Stimulated activated CD8-positive, alpha-beta memory T cell treated with anti-CD3 and anti-CD28 coated beads, Interleukin-2, amount 100 ng/mL, for 1 hour (primary cell): ENCODE measurements at places on chromosomes 5 and 9.

DNA sequence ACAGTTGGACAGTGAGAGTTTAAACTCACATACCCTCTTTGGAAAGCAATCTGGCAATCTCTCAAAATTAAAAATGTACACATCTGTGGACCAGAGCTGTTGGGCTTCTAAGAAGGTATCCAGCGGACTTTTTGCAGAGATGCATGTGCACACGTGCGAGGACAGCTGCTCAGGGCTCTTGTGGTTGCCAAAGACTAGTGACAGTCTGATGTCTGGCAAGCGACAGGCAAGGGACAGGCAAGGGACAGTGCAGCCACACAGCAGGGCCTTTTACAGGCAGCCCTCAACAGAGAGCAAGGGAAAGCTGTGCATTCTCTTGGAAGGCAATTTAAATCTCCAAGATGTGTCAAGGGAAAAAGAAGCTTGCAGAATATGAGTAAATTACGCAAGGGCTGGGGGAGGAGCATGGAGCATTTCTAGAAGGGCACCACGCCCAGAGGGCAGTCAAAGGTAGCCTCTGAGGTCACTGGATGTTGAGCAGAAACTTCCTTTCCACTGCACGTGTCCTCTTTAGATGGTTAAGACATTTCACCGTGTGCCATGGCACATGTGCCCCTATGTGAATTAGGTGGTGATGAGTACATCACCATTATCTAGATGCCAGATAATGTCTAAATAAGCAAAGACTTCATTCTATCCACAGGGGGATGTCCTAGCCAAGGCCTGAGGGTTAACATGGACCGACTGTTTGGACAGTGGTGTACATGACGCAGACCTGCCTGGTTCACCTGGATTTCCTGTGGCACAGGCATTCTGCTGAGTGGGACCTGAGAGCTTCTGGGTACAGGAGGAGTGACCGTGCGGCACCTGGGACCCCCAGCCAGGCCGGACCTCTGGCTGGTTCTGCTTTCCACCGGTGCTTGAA is 9.1 kb downstream of the GFPT2 start:
- DNase-seq: no peak

DNA sequence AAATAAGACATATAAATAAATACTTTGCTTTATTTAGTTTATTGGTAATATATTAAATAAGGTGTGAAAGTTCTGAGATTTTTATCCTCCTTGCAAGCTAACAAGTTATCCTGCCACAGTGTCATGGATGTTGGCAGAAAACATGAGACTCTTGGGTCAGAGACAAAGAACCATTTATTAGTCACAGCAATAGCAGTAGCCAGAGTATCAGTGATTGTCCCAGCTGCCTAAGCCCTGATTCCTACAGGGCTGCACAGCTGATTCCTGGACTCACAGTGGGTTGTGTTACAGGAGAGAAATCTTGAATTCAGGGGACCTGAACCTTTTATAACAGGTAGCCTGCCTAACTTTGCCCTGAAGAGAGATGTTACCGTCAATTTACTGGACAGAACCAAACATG is 304.5 kb upstream of the ZNF608 start:
- no peak for DNase-seq

- DNase-seq: no peak
Observed at GRCh38 chr5:132749506-132749905, 2.3 kb downstream of the CCNI2 start.

DNA sequence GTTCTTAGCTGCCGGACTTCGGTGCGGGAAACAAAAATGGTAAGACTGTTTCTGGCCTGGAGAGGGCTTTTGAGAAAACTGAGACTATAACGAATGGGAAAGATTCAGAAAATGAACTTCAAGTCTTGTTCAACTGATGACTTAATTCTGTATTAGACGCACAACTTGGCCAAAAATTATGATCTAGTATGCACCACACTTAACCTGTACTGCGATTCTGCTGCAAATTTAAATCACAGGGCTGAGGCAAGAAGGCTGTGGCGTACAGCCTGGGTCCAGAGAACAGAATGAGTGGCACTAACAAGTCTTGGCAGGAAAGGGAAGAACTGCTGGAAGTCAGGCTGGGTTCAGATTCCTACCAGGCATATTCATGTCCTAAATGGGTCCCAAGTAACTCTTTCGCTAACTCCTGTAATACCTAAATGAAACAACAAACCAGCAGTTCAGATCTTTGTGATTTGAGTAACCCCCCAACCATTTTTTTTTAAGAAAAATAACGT is 781 bp upstream of the COL23A1 start:
- DNase-seq: no peak

GRCh38 chr5:165015547-165015946 is 1510.1 kb downstream of the MAT2B start:
- DNase-seq: no peak

GRCh38 chr5:123150089-123150488 is 61.0 kb downstream of the PRDM6 start:
- no peak for DNase-seq

- DNase-seq: no peak
Observed at GRCh38 chr5:8613078-8613685, 744.2 kb downstream of the MTRR start.

DNA sequence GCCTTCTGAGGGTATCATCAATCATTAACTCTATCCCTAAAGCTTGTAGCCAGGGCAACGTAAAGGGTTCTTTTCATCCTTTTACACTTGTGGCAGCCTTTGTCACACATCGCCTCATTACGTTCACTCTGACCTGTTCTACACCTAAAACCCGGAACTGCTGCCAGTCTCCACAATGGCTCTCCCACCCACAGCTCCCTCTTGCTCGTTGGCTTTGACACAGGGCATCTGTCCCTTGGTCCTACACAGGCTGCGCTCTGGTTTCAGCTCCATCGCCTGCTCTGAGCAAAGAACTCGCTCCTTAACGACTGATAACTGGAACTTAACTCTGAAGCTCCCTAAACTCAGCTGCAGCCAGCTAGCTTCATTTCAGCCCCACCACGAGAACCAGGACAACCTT is 112.8 kb upstream of the CTNND2 start:
- no peak for DNase-seq

- no peak for DNase-seq
Observed at GRCh38 chr9:130576176-130576575, 3.2 kb upstream of the FUBP3 start.

- DNase-seq: no peak
Observed at GRCh38 chr5:38515646-38516045, 40.8 kb downstream of the LIFR start.

- DNase-seq: no peak
Observed at GRCh38 chr5:53023969-53024368, 34.8 kb downstream of the ITGA2 start.

- DNase-seq: no peak
Observed at GRCh38 chr5:31706186-31706585, 67.3 kb downstream of the PDZD2 start.

DNA sequence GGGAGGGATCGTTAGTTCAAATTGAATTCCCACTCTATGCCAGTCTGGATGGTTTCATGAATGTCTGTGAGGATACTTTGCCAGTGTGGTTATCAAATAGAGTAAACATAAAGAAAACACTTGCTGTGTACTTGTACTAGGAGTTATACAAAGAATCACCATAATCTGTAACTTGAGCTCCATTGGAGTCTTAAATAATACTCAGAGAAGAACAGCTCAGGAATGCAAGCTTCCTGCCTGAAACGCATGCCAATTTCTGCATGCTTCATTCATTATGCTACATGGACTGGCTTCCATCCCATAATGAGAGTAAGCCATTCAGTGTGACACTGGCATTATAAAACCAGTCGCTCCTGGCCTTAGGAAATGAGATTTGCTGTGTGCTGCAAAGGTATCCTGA is 351.4 kb downstream of the SEMA5A start:
- DNase-seq: no peak

GRCh38 chr5:86684222-86684621 is 66.5 kb downstream of the COX7C start:
- DNase-seq: no peak

DNA sequence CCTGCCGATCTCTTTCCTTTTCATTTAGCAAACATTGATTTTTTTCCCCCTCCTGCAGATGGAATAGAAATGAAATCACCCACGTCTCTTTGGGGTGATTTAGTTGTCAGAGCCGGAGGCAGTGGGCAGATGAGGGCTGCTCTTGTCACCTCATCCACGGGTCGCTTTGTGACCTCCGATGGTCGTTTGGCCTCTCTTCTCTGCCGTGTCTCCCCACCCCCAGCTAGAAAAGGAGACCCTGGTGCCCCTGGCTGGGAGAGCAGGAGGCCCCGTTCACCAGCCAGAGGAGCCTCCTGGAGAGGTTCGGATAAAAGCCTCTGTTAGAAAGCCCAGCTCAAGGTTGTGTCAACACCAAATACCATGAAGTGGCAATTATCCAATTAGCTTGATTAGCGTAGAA is 21.6 kb upstream of the RXRA start:
- no peak for DNase-seq

GRCh38 chr5:81838307-81838906 is 87.5 kb upstream of the SSBP2 start:
- DNase-seq: no peak

- no peak for DNase-seq
Observed at GRCh38 chr5:82019342-82020138, 47.7 kb downstream of the ATG10 start.

DNA sequence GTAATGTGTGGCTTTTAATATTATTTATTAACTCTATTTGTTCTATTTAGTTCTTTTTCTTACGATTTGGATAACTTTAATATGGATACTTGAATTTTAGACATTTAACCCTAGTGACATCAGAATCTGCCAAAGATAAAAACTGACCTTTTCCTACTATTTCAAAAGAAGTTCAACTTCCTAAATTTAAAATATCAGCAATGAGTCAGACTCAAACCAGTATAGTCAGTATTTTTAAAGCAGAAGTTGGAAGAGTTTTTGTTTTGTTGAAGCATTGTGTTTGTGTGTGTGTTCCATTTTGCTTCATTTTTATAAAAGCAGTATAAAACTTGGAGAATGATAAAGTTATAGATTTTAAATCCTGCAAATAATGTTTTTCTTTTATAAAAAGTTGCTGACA is 251.8 kb upstream of the RASA1 start:
- DNase-seq: no peak

- DNase-seq: no peak
Observed at GRCh38 chr5:157915638-157916037, 56.7 kb upstream of the CLINT1 start.

DNA sequence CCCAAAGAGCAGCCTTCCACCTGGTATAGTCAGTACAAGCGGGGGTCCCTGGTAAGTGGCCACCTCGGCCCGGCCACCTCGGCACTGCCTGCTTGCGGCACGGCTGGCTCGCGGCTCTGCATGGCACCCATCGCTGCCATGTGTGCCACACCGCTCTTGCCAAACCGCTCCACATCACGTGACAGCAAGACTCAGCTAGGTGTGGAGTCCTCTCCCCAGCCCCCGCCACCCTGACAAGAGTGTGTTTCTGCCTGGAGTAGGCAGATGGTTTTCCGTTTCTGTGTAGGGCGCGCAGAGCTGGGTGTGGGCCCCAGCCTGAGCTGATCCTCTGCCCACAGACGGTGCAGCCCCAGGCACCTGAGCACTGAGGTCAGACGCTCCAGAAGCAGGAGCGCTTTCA is 50.5 kb upstream of the FCN2 start:
- DNase-seq: no peak

- DNase-seq: no peak
Observed at GRCh38 chr9:1909322-1909721, 105.8 kb upstream of the SMARCA2 start.

- DNase-seq: no peak
Observed at GRCh38 chr5:72814864-72815263, 1.6 kb upstream of the TNPO1 start.

GRCh38 chr5:2920312-2920711 is 168.8 kb upstream of the IRX2 start:
- no peak for DNase-seq

DNA sequence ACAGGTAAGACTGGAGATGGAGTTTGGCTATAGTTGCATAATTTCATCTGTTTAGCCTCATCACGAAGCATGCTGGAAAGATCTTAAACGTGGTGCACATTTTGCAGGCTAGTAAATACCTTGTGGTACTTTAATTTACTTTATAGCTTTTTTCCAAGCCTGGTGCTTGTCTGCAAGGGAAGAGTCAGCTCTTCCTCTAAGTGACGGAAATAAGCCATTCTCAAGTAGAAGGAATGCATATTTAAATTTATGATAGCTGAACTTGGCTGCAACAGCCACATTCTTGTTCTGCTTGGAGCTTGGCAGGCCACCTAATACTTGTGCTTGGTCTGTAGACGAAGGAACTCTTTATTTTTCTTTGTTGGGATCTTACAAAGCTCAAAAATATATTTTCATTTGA is 188.0 kb upstream of the PIK3R1 start:
- DNase-seq: no peak

GRCh38 chr9:129185991-129186390 is 7.9 kb upstream of the IER5L start:
- DNase-seq: no peak

DNA sequence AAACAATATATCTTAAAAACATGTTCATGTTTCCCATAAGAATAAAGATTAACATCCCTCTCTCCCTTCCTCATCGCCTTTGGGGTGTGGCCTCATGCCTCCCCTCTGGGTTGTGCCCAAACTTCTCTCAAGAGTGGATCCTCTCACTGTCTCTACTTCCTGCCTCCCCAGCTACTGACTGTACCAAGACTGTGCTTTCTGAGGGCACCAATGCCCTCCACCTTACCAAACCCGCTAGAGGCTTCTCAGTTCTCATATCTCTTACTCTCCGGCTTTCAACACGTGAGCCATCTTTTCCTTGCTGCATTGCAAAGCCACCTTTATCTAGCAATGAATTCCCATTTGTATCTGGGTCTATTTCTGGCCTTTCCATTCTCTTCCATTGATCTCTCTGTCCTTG is 34.4 kb upstream of the KCNIP1 start:
- no peak for DNase-seq

DNA sequence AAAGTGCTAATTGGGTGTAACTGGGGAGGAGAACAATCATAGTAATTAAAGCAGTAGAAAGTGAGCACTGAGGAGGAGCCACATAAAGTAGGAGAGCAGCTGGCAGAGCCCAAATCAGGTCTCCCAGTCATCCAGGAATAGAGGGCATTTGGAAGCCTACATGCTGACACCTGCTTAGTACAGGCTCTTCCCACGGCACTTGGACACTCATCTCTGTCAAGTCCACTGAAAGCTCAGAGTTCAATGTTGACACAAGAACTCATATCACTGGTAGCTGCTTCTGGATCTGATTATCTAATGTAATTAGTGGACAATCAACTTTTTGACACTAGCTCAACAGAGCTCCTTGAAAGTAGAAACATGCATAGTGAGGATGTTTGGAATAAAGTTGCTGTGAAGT is 45.9 kb upstream of the PCSK1 start:
- DNase-seq: no peak
